ENCODE measurements at places on chromosomes 7 and 10.

DNA sequence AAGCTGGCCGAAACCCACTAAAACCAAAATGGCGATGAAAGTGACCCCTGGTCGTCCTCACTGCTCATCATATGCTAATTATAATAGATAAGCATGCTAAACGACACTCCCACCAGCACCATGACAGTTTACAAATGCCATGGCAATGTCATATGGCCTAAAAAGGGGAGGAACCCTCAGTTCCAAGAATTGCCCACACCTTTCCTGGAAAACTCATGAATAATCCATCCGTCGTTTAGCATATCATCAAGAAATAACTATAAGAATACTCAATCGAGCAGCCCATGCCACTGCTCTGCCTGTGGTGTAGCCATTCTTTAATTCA is 422.0 kb downstream of the CALN1 start:
- no peak for DNase-seq

DNA sequence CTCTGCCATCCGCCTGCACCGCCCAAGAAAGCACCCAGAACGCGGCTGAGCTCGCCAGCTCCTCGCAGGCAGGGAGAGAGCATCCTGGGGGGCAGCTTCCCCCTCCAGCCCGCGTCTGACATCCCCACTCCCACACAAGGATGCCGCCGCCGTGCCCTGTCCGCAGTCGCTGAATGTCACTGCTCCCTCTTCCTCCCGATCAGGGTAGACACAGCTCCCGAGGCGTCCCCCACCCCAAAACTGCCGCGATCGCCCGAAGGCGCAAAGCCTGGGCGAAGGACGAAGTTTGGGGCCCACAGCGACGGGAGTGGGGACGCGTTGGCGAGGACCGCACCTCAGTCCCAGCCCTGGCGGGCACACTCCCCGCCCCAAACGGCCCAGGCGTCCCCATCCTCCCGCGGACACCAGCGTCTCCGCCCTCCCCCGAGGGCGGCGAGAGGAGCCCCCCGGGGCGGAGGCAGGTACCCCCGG is 1.5 kb upstream of the KAT6B start:
- no peak for DNase-seq

- DNase-seq: no peak
Observed at GRCh38 chr10:87942884-87943527, 79.6 kb downstream of the PTEN start.

GRCh38 chr7:74082770-74083116 is 861 bp upstream of the LIMK1 start:
- no peak for DNase-seq

DNA sequence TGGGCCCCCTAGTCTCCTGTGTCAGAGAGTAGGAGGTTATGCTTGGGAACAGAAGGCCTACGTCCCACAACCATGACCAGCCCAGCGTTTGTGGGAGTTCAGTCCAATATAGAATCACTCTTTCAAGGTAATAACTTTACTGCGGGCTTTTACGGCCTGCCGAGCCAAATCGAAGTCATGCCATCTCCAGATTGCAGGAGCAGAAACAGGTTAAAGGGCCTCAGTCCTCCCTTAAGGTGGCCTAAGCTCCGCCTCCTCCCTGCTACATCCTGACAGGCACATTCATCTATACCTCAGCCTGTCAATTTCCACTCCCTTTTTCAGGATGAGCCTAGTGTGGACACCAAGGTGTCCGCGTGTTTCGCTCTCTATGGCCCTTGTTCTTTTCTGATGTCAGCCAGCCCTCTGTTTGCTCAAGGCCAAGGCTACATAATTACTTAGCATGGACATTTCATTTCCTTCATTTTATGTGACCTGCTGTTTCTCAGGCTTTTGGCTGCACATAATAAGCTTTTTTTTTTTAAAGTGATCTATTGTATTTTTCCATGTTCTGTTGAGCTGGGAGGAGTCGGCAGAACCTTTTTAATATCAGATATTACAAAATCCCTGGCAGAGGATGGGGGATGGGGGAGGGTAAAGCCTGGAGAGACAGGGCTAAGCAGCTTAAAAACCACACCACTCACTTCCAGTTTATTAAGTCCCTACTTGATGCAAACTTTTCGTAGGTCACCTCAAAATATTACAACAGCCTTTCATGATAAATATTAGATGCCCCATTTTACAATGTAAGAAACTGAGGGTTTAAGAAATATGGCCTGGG is 84.6 kb downstream of the CACNB2 start:
- no peak for DNase-seq

DNA sequence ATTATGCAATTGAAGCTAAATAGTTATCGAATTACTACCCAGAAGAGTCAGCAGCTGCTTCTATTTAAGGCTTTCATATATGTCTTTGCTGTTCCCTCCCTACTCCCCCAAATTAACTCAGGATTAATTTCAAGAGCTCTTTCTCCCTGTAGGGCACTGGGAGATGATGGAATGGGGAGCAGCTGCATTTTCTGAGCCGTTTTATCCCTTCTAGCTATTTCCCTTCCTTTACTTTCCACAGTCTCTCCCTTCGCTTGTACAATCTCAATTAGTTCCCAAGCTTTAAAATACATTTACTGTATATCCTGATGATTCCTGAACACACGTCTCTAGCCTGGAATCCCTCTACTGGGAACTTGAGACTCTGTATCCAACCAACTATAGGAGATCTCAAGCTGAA is 19.8 kb upstream of the TSPAN12 start:
- no peak for DNase-seq

DNA sequence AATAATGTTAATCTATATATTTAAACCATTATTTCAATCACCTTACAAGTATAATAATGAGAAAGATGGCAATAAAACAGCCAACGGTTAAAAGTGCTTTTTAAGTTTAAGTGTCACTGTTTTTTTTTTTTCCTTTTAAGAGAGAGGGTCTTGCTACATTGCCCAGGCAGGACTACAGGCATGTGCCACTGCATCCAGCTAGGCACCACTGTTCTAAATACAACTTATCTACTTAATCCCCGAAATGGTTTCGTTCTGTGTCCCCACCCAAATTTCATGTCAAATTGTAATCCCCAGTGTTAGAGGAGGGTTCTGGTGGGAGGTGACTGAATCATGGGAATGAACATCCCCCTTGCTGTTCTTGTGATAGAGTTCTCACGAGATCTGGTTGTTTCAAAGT is 49.7 kb downstream of the TNPO3 start:
- DNase-seq: no peak

DNA sequence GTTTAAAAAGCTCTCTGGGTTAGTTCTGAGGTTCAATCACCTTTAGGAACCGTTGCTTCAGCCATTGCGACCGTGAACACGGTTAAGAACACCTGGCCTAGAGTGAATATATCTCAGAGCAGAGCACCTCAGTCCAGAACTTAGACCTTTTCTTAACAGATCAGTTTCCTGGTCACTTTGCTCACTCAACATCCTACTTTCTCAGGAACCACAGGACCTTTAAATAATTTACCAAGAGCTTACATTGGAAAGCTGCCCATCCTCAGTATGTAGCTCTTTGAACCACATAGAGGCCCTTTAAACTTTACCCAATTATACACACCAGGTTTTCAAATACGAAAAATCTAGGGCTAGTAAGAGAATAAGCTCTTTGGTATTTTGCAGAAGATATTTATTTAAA is 153.2 kb downstream of the NRBF2 start:
- DNase-seq: no peak

DNA sequence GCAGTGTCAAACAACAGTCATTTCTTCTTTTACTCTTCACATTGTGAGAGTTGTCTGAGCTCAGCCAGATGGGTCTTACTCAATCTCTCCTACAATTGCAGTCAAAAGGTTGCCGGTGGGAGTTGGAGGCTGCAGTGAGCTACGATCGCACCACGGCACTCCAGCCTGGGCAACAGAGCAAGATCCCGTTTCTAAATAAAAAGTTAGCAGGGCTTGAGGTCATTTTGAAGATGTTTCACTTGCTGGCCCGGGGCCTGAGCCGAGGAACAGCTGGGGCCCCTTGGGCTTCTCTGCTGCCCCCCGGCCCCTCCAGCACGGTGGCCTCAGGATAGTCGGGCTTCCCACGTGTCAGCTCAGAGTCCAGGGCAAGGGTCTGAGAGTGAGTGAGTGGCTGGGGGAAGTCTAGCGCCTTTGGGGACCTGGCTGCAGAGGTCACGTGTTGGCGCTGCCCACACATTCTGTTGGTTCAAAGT is 40.4 kb downstream of the GTF2IRD1 start:
- no peak for DNase-seq

DNA sequence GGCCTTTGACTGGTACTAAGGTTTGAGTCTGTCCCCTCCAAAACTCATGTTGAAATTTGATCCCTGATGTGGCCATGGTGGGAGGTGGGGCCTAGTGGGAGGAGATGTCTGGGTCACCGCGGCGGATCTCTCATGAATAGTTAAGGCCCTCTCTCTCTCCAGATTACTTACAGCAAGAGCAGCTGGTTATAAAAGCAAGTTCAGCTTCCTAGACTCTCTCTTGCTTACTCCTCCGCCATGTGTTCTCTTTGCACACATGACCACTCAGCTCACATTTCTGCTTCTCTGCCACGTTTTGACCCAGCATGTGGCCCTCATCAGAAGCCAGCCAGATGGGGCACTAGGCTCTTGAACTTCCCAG is 29.9 kb upstream of the ZMIZ1 start:
- no peak for DNase-seq

DNA sequence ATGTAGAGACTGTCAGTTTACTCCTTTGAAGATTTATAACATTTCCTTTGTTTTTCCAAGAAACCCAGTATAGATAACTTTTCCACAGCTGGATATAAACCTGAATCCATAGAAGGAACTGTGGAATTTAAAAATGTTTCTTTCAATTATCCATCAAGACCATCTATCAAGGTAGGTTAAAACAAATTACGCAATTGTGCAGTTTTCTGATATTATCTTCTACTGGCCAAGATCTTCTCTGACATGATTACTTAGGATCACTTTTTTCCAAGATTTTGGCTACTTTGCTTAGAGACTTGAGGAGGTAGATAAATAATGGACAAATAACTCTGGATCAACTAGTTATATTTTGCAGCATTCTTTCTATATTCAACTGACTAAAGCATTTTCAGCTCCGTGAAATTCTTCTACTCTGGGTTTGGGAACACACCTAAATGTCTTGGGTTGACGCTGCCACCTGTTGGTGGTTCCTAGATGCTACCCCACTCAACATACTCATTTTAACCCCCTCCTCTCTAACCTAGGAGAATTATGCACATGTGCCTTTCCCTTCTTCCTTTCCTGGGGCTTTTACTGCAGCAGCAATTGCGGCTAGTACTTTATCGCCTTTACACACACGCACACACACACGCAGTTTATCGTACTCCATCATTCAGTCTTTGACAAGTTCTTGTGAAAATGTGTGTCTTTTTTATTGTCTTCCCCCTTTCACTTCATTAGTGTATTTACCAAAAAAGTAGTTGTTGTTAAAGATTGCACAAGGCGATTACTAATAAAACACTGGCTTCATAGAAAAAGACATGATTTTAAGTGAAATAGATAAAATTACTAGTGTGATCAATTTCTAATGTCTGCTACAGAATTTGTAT is 32.7 kb downstream of the ABCB5 start:
- DNase-seq: no peak

GRCh38 chr7:12314199-12314598 is 89.5 kb downstream of the VWDE start:
- DNase-seq: no peak

GRCh38 chr10:20746856-20747255 is 150.3 kb downstream of the NEBL start:
- no peak for DNase-seq

- DNase-seq: no peak
Observed at GRCh38 chr7:151601521-151602305, 82.0 kb upstream of the RHEB start.

DNA sequence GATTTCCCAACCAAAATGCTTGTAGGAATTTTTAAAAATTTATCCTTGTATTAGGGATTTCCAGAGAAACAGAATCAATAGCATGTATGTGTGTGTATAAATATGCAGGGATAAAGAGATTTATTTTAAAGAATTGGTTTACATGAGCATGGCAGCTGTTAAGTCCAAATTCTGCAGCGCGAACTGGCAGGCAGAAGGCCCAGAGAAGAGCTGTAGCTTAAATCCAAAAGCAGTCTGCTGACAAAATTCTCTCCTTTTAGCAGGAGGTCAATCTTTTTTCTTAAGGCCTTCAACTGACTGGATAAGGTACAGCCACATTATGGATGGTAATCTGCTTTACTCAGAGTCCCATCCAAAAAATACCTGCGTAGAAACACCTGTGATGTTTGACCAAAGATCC is 42.0 kb downstream of the PRR15 start:
- no peak for DNase-seq

- DNase-seq: no peak
Observed at GRCh38 chr10:117514971-117515370, 27.6 kb upstream of the EMX2 start.

- no peak for DNase-seq
Observed at GRCh38 chr7:155368894-155369600, 71.4 kb downstream of the INSIG1 start.

DNA sequence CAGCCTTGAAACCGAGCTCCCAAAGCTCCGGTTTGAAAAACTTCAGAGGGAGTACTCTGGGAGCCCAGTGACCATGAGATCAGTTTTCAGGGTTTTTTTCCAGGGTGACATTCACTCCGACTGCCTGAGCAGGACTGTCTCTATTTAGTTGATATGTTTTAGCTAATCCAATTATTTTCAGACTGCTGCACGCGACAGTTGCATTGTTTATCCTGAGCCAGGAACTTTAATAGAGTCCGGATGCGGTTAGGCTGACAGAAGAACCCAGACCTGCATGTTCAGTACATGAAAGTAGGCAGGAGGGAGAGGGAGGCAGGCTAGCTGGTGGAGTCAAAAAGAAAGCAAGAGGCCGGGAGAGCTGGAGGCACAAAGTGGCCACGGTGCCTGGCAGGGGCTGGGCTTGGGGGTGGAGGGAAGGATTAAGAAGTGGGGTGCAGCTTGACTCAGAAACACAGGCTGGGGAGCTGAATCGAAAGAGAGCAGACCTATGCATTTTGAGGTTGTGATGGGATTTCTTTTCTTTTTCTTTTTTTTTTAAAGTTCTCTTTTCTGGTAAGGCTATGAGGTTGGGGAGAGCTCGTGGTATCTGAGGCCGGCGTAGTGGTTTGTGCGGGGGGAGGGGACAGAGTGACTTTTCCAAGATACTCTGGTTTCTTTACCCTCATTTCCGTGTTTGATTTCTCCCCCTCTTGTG is 5.7 kb downstream of the GATA3 start:
- no peak for DNase-seq

GRCh38 chr10:112834751-112835181 is 115.3 kb upstream of the TCF7L2 start:
- no peak for DNase-seq

DNA sequence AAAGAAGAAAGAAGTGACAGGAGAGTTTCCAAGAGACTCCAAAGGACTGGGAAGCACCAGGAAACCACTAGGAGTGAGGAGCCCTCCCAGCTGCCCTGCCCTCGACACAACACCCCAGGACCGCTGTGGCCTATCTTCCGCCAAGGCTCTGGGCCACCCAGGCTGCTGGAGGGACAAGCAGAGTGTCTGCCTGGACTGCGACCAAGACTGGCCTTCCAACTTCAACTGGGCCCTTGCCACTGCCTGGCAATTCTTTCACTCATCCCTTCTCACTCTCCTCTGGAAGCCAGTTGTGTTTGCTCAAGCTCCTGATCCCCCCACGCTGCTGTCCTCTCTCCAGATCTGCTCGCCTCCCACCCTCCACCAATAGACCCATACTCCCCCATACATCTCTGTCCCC is 10.2 kb downstream of the KIAA1549 start:
- no peak for DNase-seq

Data from frontal cortex (tissue), 4 donors.